ENCODE measurements at places on chromosomes 3 and 15.

DNA sequence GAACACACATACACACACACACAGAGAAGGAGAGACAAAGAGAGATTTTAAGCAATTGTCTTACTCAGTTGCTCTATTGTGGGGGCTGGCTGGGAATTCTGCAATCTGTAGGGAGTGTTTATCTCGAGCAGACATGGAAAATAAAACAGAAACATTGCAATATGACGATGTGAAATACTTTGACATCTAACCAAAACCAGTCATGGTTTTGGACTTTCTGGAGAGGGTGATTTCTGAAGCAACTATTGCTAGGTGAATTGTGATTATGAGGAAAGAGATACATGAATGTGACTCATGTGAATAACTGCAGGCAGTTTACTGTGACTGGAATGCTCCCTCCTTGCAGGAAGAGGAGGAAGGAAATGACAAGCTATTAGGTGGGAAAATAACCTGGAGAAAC lies 12.3 kb upstream of the PHLDB2 start:
- no peak for DNase-seq

- DNase-seq = no peak
These were observed 83.7 kb upstream of the IL12A start for GRCh38 chr3:159904911-159905310.

DNA sequence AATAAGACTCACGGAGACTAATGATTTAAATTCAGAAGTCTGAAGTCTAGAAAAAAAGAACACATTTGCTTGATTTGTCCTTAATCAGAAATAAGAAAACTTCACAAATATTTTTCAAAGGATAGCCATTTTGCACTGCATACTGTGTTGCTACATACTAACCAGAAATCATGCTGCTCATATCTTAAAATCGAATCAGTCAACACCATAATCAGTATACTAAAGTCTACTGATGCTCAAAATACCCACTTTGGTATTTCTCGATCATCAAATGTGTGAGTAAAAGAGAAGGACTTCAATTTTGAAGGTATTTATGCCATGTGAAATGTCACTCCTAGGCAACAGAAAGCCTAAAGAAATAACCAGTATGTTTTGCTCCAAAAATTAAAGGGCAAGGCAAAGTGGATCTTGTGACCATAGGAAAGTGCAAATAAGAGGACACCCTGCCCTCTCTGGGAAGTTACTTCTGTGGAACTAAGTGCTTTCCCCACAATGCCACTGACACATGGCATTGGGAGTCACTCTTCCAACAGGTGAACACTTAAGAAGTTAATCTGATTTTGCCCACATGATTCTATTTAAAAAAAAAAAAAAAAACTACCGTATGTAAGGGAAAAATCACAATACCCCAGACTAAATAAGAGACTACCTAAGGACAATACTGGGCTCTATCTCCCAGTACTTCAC lies 2.7 kb downstream of the LRIG1 start:
- no peak for DNase-seq

- no peak for DNase-seq
These were observed 835.3 kb upstream of the CFAP20DC start for GRCh38 chr3:59885101-59885500.

DNA sequence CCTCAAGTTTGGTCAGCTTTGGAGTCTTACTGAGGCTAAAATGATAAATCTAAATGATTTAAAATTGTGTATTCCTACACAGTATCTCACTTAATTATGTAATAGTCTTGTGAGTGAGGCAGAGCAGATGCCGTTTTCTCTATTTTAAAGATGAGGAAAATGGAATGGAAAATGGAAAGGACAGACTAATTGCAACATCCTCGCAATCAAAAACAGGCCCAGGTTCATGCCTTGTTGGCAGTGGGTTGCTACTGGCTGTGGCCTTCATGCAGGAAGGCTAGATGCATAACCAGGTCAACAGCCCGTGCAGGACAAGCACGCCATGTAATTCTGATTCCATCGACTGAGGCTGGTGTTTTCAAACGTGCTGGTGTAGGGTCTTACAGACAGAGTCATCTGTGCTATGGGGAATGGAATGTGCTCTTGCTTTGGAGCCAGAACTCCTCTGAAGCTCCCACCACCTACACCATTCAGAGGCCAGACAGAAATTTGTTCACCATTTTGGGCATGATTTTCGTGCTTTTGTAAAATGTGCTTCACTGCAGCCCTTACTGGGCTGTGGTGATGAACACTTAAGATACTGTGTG lies 37.9 kb downstream of the MLH1 start:
- DNase-seq = no peak

All from stimulated activated CD8-positive, alpha-beta memory T cell treated with anti-CD3 and anti-CD28 coated beads, Interleukin-7, amount 100 ng/mL, for 1 hour (primary cell).